ENCODE measurements at places on chromosomes 13 and 19.

DNA sequence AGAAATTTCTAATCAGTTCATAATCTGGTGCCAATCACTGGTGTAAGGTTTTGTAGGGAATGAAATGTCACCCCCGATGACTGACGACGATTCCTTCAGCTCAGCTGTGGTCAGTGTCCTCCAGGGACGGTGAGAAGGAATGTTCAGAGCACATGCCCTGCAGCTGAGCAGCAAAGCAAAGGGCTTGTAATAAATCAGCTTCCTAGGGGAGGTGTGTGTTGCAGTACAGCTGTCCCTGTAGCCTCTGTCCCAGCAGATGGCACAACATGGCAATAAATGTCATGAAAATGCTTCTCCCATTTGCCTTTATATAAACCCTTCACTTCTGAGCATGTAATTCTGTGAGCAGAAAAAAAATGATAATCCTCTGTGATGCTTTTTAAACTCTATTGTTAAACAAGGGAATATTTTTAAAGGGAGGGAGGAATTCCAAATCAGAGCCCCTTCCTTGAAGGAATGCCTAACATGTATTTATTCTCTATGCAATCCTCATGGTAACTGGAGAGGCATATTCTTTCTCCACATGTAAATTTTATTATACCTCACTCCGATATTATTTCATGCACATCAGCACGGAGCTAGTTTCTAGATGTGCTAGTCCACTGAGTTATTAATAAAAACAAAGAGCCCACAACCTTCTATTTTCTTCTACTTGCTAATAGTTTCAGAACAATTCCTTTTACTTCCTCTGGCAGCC, 102.5 kb downstream of the FAM216B start:
- DNase-seq = no peak

DNA sequence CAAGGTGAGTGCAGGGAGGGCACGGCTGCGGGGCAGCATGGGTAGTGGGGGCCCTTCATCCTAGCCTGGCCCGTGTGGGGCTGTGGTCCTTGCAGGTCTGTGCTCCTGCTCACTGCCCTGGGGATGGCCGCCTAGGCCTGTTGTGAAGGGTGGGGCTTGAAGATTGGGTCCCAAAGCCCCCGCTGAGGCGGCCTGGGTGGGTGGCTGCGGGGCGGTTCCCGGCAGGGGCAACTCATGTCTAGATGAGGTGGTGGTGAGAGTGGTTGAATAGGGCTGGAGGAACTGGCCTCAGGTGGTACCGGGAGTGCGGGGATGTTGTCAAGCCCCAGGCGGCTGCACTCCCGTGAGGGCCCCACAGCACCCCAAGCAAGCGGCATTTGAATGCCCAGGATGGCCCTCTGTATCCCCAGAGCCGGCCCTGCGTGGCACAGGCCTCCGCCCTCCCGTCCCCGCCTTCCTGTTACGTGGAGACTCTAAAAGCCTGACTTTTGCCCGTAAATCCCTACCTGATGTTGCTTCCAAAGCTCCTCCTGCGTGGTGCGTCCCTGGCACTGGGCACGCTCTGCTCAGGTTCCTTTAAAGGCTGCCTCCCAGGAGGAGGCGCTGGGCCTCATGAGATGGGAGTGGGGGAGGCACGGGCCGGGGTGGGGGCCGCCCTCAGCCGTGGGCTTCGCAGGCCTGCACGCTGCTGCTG, 15.0 kb downstream of the SPPL2B start:
- DNase-seq = no peak

DNA sequence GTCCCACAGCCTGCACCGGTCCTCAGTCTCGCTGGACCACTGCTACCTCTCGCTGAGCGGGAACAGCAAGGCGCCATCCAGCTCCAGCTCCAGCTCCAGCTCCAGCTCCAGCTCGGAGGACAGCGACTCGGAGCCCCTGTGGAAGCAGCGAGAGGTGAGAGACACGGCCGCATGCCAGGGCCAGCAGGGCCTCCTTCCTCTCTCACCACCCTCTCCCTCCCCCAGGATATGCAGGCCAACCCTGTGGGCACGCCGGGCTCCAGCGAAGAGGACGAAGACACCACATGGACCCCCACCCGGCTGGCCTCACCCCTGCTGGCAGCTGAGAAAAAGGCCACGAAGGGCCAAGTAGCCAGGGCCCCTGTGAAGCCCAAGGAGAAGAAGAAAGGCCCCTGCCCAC, 7.3 kb downstream of the SIX5 start:
- DNase-seq = no peak

DNA sequence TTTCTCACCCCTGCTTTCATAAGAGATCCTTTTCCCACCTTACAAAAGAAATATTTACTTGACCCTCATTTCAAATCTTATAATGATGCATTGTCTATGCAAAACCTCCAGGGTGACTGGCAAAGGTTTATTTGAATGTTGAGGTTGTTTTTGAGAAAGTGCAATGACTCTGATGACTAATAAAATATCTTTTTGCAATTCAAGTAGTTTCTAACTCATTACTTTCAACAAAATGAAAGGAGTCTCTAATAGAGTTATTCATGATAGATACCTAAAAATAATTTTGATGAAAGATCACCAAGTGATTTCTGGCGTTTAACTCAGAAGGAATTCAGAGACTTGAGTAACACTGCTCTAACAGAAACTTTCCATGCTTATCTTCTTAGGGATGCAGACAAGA, 144.2 kb downstream of the FOXO1 start:
- no peak for DNase-seq

- DNase-seq = no peak
These were observed 245.6 kb downstream of the DCT start for GRCh38 chr13:94233837-94234236.

DNA sequence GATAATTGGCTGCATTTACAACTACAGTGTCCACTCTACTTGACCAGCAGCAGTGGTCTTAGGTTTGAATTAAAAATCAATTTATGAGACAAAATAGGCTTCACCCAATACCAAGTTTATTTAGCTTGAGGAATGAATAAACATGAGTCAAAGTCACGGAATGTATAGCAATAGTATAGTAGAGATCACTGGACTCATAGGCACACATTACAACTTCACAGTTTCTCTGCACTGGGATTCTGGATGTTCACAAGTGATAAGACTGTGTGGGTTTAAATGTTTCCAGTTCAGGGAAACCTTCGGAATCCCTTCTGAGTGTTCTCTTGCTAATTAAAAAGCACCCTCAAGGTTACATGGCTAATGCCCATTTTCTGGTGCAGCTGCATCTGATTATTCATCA, 1064.9 kb downstream of the SLITRK5 start:
- DNase-seq = no peak

Data from stimulated activated CD8-positive, alpha-beta memory T cell treated with anti-CD3 and anti-CD28 coated beads, Interleukin-15, amount 100 ng/mL, for 48 hours (primary cell).